ENCODE measurements at places on chromosomes 7 and 10.

DNA sequence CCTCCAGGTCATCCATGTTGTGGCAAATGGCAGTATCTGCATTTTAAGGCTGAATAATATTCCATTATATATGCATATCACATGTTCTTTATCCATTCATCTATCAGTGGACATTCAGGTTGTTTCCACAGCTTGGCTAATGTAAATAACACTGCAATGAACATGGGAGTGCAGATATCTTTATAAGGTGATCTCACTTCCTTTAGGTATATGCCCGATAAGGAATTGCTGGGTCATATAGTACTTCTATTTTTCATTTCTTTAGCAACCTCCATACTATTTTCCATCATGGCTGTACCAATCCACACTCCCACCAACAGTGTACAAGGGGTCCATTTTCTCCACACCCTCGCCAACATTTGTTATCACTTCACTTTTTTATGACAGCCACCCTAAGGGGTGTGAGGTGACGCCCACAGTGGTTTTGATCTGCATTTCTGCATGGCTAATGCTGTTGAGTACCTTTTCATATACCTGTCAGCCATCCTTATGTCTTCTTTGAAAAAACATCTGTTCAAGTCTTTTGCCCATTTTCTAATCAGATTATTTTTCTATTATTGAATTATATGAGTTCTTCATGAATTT lies 18.9 kb downstream of the ABI1 start:
- no peak for DNase-seq

- no peak for DNase-seq
These were observed 162.6 kb downstream of the ADAM12 start for GRCh38 chr10:126225672-126226008.

GRCh38 chr7:44311561-44312495 lies 13.6 kb downstream of the CAMK2B start:
- no peak for DNase-seq

DNA sequence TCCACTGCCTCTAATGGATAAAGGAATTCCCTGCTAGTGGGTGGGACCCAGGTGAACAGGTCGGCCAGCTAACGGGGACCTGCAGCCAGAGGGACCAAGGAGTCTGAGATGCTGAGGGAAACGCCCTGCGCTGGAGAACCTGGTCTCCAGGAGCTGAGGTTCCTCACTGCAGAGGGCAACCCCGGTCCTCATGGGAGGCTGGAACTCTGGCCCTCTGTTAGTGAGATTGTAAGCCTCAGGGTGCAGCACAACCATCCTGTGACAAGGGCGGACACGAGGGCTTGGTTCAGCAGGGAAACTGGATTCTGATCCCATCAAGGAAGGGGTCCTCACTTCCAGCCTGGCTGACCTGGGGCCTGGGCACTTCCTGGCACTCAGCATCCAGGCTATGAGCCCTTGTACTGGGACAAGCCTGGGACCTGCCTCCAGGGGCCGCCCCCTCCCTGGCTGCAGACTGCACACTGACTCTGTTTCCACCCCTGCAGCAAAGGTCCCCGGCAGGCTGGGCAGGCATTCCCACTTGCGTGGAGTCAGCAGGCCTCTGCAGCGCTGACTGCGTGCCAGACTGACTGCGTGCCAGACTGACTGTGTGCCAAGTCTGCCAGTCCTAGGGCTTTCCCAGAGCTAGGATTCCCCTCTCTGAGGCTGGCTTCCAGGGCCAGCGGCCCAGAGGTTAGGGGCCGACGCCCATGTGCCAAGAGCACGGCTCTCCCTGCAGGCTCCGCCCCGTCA lies 143.2 kb downstream of the MAPK8 start:
- no peak for DNase-seq

GRCh38 chr7:140074780-140075179 lies 12.0 kb upstream of the PARP12 start:
- no peak for DNase-seq

DNA sequence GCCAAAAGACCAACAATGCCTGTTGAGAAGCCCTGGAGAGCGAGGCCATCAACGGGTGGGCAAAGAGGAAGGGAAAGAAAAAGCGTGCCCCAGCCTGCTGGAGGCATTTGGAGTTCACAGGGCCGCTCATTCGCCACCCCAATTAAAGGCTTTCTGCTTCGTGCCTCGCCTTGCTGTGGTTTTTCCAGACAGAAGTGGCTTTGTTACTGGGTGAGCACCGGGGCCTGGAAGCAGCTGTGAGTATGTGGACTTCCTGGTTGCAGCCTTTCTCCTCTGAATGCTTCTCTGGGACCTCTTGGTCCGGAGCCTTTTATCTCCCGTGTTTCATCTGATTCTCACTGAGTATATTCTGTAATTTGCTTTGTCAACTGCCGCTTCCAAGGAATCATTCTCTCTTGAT lies 118.1 kb upstream of the EGR2 start:
- DNase-seq: no peak

DNA sequence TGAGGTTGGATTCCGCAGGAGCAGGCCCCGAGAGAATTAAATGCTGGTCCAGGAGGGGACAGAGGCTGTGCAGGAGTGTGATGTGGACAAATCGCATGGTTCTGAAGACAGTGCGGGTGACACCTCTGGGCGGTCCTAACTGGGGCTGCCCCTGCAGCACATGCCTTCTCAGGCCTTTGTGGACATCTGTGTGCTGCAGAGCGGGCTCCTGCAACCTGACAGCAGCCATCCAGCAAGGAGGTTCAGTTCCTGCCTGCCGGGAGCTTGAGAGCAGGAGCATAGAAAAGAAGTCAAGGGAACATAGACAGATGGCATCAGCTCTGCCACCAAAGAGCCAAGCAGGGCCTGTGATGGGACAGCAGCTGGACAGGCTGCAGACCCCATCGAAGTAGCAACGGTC lies 135.9 kb upstream of the PPP2R2D start:
- no peak for DNase-seq
